ENCODE measurements at places on chromosomes 16 and 17.

DNA sequence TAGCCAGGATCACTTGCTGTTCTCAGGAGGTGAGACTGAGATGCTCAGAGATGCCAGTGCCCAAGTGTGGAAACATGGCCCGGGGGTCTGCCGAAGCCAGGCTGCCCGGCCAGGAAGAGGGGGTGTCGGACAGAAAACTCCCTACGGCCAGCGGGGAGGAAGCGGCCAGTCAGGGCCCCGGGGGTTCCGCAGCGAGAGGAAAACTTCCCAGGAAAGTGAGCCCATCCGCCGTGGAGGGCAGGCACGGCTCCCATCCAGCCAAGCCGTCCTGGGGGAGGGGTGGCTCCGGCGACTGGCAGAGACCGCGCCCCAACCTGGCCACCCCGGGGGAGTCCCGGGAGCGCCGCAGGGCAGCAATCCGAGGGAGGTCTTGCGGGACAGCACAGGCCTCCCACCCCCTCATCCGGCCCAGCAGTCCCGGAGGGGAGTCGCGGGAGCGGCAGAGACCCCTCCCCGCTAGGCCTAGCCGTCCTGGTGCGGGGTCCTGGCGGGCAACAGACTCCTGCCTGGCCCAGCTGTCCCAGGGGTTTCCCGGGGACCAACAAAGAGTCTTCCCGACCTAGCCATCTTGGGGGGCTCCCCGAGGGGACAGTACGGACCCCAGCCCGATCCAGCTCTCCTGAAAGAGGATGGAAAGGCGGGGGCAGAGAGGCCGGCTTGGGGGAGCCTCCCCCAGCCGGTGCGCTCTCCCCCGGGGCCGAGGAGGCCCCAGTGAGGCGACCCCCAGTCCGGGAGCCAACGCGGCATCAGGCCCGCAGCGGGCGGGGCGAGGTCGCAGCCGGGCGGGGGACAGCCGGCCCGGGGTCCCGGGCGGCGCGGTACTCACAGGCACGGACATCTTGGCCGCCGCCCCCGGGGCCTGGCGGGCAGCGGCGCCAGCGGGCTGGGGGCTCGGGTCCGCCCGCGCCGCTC lies 13.8 kb upstream of the BCAR1 start:
- DNase-seq: no peak

DNA sequence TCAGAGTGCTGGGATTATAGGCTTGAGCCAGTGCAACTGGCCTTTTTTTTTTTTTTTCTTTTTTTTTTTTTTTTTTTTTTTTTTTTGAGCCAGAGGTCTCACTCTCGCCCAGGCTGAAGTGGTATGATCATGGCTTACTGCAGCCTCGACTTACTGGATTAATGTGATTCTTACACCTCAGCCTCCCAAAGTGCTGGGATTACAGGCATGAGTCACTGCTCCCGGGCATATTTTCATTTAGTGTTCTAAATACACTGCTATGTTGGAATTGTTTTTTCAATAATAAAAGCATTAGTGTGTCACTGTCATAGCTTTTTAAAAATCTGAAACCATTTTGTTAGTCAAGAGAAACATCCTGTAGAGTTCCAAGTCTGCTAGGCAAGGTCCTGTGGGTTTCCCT lies 40.3 kb downstream of the NDE1 start:
- DNase-seq: no peak

GRCh38 chr17:48074322-48075081 lies 26.3 kb downstream of the NFE2L1 start:
- peak; percentile 56 for DNase-seq

GRCh38 chr16:23852794-23853562 lies 17.2 kb downstream of the PRKCB start:
- DNase-seq: no peak

DNA sequence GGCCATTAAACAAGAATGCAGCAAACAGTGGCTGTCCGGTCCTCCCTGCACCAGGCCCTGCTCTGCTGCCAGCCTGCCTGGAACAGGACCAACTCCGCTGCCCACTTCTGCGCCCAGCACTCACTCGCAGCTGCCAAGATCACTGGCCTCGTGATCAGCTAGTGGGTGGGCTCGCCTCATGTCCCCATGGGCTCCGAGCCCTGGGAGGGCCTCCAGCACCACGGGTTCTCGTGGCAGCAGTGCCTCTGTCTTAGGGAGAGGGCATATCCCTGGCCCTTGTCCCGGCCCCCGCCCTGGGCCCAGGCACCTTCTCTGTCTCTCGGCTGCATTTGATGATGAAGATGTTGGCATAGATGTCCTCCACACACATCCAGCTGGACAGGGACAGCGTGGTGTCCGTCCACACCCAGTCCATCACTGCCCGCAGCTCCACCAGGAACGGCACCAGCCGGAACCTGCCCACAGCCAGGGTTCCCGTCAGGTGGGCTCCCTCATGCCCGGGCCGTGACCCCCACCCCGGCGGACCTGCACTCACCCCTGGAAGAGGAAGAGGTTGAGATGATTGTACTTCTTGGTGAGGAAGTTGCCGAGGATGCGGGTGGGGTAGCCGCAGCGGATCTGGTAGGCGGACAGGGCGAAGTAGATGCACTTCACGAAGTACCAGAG lies 13.1 kb downstream of the CTU2 start:
- no peak for DNase-seq

GRCh38 chr16:86669937-86670749 lies 91.8 kb downstream of the FOXL1 start:
- DNase-seq: no peak

GRCh38 chr17:61322325-61323002 lies 77.2 kb upstream of the TBX2 start:
- DNase-seq: no peak

- DNase-seq: no peak
Measured at GRCh38 chr16:23464196-23464595, 11.2 kb upstream of the COG7 start.

DNA sequence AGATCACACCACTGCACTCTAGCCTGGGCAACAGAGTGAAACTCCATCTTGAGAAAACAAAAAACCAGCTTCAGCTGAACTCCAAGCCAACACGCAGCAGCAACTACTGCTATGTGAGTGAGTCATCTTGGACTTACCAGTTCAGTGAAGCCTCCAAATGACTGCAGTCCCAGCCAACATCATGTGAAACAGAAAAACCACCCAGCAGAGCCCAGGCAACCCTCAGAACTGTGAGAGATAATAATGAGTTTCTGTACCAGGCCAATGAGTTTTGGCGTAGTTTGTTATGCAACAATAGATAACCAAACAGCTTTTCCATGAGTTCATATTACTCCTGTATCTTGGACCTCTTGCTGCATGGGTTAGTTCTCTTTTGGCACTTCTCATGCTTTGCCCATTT lies 23.3 kb downstream of the PHF12 start:
- no peak for DNase-seq

DNA sequence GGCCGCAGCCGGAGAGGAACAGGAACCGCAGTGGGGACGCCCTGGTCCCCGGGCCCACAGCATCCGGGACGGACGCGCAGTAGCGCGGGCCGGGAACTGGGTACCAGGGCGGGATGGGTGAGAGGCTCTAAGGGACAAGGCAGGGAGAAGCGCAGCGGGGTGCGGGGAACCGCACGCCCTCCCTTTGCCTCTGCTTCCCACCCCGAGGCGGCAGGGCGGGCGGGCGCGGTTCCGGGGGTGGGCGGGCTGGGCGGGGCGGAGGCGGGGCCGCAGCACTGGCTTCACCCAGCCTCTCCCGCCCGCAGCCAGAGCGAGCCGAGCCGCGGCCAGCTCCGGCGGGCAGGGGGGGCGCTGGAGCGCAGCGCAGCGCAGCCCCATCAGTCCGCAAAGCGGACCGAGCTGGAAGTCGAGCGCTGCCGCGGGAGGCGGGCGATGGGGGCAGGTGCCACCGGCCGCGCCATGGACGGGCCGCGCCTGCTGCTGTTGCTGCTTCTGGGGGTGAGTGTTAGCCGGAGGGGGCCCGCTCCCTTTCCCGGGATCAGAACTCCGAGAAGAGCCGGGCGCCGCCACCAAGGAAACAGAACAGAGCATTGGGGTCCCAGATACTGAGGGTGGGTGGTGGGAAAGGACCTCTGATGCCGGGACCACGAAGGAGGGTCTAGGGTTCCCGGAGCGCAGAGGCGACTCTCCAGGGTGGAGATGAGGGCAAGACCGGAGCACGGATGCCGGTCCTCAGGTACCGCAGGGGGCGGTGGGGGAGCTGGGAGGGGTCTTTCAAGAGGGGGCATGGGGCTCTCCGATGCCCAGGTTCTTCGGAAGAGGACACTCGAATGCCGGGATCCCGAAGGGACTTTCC lies at the start of gene NGFR:
TSS of gene NGFR (plus strand) at position 308 of the 856 bp plus-strand sequence. CDS start at position 433, 125 bp downstream.
- no peak for DNase-seq

DNA sequence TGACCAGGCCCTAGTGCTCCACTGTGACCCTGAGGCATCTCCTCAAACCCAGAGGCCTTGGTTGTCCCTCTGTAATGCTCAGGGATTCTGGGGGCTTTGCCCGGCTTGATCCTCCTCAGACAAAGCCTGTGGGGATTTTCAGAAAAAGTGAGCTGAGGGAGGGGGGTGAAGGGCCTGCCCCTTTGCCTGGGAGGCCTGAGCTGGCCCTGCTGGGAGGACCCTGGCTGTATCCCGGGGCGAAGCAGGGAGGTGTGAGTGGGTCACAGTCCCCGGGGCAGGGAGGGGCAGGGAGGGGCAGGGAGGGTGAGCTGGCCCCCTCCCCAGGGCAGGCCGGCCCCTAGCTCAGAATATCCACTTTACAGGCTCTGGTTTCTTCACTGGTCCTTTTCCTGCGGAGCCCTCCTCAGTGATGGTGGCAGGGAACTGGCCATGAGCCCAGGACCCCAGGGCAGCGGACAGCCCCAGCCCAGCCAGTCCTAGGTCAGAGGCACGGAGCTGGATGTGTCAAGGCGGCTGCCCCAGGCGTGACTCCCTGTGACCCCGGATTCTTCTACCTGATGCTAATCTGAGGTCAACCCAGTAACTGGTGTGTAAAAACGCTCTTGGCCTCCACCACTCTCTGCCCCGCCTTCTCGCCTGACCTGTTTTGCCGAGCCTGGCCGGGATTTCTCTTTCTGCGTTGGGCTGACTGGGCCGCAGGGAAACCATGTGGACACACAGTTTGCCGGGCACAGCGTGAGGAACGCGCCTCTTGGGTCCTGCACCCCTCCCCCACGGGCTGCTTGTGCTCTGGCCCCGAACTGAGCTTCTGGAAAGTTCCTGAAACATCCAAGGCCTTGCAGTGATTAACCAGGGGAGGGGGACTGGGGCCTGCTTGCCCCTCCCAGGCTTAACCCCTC lies 5.8 kb upstream of the FASN start:
- no peak for DNase-seq

DNA sequence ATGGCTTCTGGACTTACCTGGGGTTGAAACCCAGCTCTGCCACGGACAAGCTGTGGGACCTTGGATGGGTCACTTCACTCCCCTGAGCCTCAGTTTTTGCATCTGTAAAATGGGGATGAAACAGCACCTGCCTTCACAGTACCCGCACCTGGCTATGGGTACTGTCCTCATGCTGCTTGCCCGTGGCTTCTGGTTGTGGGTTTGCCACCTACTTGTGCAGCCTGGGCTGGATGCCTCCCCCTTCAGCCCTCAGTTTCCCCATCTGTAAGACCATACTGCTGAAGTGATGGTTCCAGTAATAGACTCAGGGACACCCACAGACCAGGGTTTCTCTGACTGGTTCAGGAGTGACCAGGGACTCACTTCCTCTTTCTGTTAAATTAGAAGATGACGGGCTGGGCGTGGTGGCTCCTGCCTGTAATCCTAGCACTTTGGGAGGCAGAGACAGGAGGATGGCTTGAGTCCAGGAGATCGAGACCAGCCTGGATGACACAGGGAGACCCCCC lies 9.4 kb downstream of the GLIS2 start:
- no peak for DNase-seq

DNA sequence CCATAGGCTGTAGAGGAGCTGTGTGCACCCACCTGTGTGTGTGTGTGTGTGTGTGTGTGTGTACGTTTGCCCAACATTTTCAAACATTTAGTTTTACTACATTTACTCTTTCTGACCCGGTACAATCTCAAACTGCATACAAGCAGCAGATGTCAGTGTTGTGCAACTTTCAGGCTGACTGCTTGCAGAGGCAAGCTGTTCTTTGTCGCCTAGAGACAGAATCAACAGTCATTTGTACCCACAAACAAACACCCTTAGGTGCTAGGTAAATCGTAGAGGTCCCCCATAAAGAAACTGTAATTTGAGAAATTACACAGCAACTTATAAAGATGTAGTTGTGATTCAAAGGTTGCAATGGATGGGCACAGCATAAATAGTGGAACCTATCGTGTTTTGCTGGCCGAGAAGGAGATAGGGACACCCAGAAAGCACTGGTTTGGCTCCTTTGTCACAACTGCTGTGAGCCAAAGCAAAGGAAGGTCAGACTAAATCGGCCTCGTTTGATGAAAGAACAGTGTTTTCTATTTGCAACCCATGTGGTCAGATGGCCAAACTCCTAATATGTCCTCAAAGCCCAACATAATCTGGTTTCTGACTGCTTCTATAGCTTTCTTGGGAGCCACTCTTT lies 478.4 kb downstream of the TOX3 start:
- DNase-seq: peak; percentile 32

GRCh38 chr16:50831751-50832150 lies 89.9 kb downstream of the CYLD start:
- no peak for DNase-seq

GRCh38 chr16:15765880-15766279 lies 90.9 kb downstream of the MYH11 start:
- peak; percentile 49 for DNase-seq

- no peak for DNase-seq
Measured at GRCh38 chr17:37562016-37562745, 47.0 kb downstream of the SYNRG start.

DNA sequence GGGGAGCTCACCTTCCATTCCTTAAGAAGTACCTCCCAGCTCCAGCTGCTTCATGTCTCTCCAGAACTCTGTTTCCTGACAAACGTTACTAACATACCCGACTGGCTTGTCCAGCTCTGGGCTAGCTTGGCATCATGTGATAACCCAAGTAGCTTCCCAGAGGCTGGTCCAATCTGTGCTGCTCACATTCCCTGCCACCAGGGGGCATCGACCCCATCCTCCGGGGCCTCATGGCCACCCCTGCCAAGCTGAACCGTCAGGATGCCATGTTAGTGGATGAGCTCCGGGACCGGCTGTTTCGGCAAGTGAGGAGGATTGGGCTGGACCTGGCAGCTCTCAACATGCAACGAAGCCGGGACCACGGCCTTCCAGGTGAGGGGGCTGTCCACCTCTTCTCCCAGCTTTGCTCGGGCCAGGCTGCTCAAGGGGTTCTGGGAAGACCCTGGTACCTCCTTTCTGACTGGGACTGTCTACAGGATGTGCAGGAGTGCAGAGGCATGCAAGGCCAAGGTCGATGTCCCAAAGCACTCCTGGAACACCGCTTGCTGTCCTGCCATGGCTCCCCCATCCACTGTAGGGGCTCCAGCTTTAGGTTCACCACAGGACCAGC lies 7.6 kb downstream of the EPX start:
- DNase-seq: peak; percentile 20

GRCh38 chr17:28577466-28577824 lies 750 bp upstream of the ALDOC start:
- DNase-seq: no peak

GRCh38 chr16:86800894-86801293 lies 222.5 kb downstream of the FOXL1 start:
- DNase-seq: no peak
